ENCODE measurements at places on chromosomes 12 and 14. TPM values are rescaled to one million over a fixed set of nuclear protein-coding genes. Genes with fewer than 3 reads are reported as not detected.

DNA sequence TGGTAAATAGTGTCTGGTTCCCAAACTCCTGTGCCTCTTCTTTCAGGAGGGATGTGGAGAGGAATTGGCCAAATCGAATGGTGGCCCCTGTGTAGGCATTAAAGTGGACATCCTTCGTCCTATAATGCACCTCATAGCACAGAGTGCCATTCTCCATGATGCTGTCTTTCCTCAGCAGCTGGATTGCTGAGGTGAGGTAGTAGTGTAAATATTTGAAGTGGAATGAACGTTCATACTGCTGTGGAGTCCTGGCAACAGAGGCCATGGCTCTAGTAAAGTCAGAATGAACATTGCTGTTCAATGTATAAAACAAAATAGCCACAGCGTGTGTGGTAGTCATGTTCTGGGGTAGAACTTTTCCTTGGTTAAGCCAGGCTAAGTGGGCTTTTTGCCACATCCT lies 2.7 kb downstream of the ART4 start:
- DNase-seq = no peak

TBX5 gene
- not detected for total RNA-seq

DNA sequence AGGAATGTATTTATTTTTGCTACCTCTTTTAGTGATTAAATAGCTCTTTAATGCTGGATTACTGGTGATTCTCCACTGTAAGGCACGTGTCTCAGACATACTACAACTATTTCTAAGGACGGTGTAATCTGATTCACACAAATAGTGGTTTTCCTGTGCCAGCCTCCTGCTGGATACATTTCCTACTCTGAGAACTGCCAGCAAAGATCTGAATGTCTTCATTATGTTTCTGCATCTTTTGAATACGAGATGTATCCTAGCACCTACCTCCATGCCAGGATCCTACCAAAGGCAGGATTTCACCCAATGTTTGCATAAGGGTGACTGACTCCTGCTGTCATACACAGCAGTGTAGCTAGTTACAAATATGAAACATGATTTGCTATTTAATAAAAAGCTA lies 120.6 kb downstream of the PRICKLE1 start:
- no peak for DNase-seq

GRCh38 chr12:34298971-34299801 lies 276.9 kb downstream of the ALG10 start:
- DNase-seq = no peak

KRT2 gene
- not detected for total RNA-seq

ALX1 gene
- 1.9 TPM for total RNA-seq

IL31 gene
- total RNA-seq = not detected

DNA sequence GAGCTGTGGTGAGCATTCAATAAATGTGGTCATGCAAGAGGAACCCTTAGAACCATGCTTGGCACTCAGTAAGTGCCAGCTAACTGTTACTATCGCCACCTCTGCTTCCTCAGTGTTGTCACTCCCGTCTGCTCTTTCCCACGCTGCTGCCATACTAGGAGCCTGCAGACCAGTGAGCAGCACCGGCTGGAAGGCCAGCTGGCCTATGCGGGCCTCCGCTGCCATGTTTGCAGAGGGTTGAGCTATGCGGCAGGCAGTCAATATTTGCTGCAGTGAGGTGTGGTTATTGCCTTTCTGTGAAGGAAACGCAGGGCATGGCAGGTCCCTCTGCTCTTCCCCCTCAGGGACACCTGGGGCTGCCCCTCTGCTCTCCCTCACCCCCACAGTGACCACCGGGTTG lies 13.0 kb downstream of the KMT5A start:
- no peak for DNase-seq
